ENCODE measurements at places on chromosomes 3 and 15.
A peak's percentile ranks its signal among the peaks of the same experiment; 100 is the strongest.

DNA sequence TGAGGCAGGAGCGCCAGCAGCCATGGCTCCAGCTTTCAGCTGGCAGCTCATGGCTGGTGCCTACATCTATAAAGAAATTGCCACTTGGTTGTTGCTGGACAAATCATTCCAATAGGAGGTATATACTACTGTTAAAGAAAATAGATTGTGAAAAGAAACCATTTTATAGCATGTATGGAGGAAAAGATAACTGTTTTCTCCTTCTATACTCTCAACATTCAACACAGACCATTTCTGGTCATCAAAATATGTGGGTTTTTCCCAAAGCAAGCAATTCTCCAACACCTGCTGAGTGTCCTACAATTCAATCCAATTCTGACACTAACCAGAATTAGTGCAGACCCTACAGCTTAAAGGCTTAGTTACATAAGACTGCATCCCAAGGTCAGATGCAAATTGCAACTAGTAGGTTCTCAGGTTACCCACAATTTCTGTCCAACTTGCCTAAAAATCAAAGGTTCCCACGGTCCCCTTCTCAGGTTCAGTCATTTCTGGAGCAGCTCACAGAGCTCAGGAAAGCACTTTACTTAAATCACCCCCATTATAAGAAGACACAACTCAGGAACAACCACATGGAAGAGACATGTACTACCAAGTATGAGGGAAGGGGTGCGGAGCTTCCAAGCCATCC is 42.4 kb upstream of the STRIT1 start:
- no peak for DNase-seq

DNA sequence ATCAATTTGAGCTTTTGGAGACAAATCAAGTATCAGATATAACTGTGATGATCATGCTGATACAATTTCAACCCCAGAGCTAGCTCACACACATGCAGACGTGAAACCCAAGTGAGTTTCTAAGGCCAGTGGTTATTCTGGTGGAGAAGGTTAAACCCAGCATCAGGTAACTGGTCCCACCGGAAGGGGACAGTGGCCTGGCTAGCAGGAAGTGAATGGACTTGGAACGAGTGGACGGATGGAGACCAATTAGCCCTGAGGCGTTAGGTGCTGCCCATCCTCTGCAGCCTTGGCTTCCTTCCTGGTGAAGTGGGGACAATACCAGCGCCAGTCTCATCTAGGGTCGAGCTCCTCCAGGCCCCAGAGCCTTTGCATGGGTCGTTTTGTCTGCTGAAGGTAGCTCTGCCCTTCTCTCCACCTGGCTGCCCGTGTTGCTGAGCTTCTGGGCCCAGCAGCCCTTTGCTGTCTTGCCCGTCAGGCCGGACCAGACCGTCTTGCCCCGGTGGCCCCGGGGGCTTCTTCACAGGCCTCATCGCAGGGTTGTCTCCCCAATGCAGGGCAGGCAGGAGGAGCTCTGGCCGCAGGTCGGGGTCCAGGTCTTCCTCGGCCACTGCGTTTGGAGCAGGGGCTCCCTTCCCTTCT is 915 bp upstream of the KCTD6 start:
- DNase-seq = no peak

DNA sequence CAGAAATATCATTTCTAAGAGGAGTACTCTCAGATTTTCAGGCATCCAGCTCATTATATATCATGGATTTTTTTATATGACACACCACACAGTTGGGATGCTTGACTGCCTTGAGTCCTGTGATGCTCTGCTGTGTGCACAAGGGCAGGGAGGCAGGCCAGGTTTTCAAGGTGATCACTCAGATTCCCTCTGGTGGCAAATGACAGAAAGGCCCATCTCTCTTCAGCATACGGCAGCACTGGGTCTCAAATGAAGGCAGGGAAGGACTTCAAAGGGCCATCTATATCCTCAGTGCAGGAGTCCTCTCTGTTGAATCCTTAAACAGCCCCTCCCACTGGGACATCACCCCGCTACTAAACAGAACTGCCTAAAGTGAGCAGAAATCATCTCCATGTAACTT is 54.8 kb upstream of the MYO5C start:
- DNase-seq = no peak

DNA sequence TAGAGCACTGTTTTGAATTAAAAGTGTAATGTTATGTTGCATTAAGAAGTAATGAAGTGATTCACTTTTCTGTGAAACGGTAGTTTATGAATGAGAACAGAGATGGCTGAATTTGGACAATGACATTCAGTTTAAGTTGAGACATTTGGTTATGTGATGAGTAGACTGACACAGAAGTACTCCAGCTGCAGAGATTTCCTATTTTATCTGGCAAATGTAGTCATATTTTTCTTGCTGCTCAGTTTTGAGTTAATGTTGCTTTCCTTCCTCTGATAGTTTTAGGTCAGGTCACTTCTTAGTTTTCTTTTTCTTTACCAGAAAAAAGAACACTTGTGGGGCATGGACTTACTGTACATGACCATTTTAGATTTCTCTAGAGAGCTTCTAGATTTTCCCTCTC is 51.2 kb downstream of the ASB7 start:
- no peak for DNase-seq

- DNase-seq = no peak
These were observed 29.5 kb downstream of the CCDC12 start for GRCh38 chr3:46946856-46947545.

DNA sequence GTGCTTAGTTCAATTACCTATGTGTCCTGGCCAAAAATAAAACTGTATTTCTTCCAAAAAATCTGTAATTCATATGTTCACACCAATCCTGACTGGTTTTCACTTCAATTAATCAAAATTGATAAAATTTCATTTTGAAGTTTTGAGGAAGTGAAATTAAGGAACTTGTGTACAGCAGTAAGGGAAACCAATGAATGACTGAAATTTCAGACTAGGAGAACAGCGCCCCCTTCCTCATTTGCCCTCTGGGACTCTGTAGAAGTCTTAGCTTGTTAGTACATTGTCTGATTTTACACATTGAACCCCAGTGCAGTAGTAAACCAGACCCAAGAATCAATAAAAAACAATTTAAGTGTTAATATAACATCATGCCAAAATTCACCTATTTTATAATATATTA is 495.3 kb upstream of the AGTR1 start:
- no peak for DNase-seq

- no peak for DNase-seq
These were observed 19.3 kb downstream of the MINAR1 start for GRCh38 chr15:79451361-79451999.

DNA sequence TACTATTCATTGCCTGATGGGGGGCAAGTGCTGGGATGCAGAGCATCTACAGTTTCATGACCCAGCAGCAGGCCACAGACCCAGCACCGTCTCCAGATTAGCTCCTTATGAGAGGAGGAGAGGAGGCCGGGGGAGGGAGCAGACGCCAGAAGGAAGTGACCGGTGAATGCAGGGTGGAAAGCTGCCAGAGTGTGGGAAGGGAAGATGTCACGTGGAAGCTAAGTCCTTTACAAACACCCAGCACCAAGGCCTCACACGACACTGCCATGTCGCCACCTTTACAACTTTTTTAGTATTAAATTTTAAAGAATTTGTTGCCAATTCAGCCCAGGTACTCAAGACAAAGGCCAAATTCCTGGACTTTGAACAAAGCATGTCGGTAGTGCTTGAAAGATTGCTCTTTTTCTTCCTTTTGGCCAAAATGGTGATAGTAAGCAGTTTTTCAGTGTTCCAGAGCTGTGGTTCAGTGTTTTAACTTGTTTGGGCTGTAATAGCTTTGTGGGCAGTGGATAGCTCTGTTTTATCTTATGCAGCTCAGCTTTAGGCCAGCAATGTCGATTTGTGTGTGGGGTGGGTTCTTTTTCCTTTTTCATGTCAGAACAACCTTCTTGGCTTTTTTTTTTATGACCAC is 58.2 kb downstream of the ZBTB38 start:
- DNase-seq = no peak

DNA sequence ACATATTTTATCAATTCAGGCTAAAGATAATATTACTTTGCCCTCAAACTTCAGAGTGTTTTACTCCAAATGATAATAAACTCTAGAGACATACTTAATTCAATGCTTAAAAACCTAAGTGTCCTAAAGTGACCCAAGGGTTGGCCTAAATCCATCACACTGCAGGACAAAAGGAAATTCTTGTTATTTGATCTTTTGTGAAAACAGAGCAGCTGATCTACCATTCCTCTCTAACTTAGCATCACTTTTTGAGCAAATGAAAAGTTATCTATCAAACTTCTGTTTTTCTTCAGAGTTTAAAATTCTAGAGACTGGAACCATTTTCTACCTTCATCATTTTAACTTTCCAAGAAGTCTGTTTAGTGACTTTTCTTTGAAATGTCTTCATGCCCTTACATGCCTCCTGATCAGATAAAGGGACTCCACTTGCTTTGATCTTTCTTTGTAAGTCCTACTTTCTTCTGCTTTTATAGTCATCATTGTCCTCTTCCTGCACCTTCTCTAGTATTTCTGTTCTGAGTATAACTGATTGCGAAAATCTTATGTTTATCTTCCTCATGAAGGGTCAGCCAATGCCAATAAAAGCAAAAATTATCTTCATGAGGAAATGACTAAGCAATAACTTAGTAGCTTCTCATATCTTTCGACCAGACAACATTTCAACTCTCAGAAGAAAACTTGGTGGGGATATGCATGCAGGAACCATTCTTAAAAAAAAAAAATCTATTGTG is 378.7 kb upstream of the TGFBR2 start:
- DNase-seq = peak; percentile 8

GRCh38 chr3:7658294-7658693 is 797.4 kb downstream of the GRM7 start:
- no peak for DNase-seq

DNA sequence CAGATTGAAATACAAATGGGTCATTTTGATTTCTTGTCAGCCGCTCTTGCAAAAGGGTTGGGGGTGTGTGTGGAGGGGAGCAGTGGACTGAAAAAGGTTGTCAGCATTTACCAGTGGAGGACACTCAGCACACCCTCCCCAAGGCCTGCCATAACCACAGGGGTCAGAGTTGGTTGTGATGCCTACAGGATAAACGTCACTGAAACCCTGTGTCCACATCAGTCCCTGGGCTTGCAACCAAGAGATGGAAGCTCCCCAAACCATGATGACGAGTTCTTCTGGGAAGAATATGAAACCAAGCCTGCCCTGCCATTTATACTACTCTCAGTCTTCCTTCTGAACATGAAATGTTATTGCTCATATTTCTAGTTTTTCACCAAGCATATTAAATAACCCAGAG is 54.0 kb upstream of the UMPS start:
- no peak for DNase-seq

GRCh38 chr15:72098040-72098439 is 19.9 kb downstream of the MYO9A start:
- no peak for DNase-seq

DNA sequence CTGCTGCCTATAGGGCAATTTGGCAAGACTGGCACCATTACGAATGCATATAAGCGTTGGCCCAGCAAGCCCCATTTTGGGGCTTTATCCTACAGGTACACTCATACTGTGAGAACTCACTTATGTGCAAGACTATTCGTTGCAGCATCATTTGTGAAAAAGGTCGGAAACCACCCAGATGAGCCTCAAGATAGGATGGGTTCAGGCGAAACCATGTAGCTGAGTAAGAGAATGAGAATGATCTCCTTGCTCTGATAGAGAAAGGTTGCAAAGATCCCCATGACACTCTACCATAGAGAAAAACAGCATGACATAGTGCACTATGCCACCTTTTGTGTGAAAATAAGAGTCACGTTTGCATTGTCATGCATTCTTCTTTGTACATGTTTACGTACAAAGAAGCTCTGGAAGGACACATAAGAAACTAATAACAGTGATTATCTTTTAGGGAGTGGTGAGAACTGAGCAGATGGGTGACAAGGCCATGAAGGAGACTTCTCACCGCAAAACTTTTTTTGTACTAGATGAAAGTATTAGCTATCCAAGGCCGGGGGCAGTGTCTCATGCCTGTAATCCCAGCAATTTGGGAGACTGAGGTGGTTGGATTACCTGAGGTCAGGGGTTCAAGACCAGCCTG is 50.0 kb downstream of the RHCG start:
- no peak for DNase-seq

GRCh38 chr15:66019368-66019767 is 150.1 kb downstream of the RAB11A start:
- DNase-seq = no peak

GRCh38 chr3:64023187-64023860 is at the start of gene PSMD6:
TSS of gene PSMD6 (minus strand) at chr3:64023494. CDS start at chr3:64023419, 75 bp downstream.
- peak; percentile 94 for DNase-seq

DNA sequence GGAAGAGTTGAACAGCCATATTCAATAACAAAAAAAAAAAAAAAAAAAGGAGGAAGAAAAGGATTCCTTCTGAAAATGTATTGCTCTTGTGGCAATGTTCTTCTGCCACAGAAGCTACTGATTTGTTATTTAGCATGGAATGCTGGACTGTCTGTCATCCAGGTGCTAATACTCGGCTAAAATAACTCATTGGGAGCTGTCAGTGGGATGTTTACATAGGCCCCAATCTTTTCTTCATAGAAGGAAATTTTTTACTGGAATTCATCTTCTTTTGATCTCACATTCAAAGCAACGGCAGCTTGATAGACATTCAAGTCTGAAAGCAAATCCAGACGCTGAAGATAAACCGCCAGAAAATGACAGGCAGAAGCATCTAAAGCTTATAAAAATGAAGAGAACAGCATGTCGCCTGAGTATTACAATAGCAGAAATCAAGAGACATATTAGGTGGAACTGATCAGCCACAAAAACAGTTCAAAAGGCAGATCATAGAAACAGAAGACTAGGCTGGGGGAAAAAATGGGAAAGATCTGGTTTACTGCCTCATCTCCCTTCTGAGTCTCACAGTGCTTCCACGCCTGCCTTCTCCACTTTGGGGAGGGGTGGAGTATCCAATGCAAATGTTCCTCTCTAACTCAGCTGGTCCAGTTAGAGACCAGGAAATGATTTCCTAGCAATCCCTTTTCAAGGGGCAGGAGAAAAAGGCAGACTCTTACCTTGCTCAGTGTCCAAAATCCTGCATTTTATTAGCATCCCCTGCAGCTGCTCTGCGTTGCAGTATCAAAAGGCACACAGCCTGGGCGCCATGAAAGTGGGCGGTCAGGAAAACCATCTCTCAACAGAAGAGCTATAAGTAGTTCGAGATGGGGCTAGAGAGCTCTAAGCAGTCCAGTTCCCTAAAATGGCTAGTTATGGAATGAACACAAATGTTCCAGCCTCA is 451.9 kb downstream of the FOXP1 start:
- no peak for DNase-seq

DNA sequence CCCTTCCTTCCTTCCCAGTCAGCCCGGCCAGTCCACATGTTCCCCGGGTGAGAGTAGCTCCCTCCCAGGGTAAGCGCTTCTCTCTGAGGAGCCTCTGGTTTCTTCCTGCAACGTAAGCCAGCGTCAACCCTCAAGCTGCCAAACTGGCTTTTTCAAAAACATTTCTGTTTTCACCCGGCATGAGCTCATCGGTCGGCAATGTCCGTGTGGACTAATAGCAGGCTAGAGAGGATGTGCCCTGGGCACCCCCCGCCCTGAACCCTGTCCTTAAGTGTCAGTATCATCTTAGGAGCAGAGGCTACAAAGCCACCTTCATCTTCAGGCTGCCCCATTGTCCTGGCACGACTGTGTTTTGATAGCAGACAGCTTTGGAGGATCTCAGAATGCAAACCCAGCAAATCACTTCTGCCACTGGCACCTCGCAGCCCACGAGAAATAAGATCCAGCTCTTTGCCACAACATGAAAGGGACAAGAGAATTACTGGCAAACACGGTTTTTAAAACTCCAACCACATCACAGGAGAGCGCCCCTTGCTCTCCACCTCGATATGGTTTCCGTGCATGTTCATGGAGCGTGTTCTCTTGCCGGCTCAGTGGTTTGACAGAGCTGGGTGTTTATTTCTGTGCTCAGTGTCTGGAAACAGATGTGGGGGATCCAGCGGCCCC is 9.9 kb downstream of the ALDH1A3 start:
- DNase-seq = peak; percentile 67

GRCh38 chr15:77481670-77482069 is 61.0 kb downstream of the HMG20A start:
- no peak for DNase-seq

Measured in urothelium cell line (cell line).